ENCODE measurements at places on chromosomes 7 and 10.
A peak's percentile ranks its signal among the peaks of the same experiment; 100 is the strongest.

DNA sequence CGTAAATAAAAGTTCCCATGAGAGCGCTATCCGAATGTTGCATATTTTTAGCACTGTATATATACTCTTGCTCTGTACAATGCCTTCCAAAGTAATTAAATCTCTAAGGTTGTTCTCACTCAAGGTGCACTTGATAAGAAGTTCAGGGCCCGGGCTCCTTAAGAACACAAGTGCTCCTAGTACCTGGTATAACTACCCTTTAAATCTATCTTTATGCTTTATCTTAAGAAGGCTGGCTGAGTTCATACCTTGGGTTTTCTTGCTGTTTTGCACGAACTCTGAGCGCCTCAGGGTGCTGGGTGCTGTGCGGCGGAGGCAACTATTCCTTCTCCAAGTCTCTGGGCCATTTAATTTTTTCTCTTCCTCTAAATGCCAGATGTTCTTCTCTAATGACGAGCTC lies 80.4 kb downstream of the DNMBP start:
- no peak for DNase-seq

- no peak for DNase-seq
Measured at GRCh38 chr7:121474301-121474673, 78.2 kb upstream of the FAM3C start.

GRCh38 chr7:81415181-81415580 lies 354.7 kb downstream of the HGF start:
- no peak for DNase-seq

GRCh38 chr7:142587578-142588191 lies 161.6 kb upstream of the PRSS1 start:
- DNase-seq = peak; percentile 76

DNA sequence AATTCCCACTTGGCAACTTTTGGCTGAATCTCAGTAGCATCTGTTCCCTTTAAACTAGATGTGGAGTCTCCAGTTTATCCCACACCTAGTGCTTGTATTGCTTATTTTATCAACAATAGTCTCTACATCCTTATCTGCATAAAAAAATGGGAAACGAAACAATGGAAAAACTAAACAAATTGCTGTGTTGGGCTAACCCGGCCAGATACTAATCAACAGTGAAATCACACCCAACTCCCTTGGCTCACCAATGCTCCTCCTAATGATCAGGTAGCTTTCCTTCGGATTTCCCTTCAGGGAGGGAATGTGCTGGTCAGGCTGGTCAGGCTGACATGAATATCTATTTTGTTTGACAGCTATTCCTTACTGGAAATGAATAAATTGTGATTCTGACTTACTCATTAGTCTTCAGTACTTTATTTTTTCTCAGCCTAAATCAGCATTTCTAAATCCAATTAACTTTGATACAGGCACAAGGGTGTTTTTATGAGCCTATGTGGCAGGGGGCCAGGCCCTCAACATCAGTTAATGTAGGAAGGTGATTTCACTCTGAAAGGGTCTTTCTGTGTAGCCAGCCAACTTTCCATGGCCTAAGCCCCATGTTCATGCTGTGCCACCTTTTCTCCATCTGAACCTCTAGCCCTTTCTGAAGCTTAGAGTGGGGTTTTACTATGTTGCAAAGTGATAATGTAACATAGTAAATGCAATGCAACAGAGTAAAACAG lies 170.5 kb upstream of the NPSR1 start:
- DNase-seq = no peak

GRCh38 chr7:54180796-54181195 lies 361.4 kb upstream of the VSTM2A start:
- no peak for DNase-seq

- no peak for DNase-seq
Measured at GRCh38 chr10:129417870-129418269, 49.2 kb upstream of the MGMT start.

DNA sequence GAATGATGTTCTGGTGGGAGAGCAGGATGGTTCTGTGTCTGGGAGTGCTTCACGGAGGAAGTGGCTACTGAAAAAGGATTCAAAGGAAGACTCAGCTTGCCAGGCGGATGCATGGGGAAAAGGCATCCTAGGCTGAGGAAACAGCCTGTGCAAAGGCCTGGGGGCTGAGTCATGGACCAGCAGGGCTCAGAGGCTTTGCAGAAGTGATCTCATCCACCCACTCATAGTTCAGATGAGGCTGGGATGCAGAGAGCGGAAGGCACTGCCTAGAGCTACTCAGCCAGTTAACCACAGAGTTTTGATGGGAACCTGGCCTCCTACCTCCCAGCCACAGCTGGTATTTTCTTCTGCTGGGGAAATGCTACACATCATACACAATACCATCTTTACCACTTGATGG lies 15.8 kb upstream of the ADAMTS14 start:
- peak; percentile 79 for DNase-seq

All from OCI-M1 (cell line).